NCI-H446 (cell line): ENCODE measurements at places on chromosomes 6 and 20.

DNA sequence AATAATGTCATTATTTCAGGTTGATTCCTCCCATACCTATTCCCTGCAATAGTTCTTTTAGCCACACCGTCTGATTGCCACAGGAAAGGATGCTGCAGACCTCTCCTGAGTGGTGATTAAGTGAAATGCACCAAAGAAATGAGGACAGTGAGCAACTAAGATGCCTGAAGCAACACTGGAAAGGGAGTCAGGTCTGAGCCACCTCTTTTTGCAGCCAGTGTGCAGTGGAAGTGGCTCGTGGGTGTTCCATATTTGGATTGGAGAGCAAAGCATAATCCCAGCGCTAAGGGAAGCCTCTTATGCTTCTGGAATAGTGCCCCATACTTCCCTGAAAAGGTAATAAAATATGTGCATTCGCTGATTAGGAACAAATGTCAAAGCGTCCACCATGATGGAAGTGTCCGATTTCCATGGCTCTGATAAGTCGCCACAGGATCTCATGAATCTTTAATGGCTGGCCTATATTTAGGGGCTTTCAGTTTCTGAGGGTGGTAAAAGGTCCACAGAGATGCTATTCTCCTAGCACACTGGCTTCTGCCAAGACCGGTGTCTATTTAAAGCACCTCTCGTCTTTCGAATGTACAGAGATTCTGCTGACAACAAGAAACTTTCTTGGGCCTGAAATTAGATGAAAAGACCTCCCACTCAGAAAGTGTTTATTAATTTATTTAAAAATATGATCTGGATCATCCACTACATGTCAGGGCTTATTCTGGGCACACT lies 253.9 kb downstream of the SLC24A3 start:
- no peak for DNase-seq

- no peak for DNase-seq
Measured at GRCh38 chr20:50969435-50969834, 10.8 kb downstream of the MOCS3 start.

DNA sequence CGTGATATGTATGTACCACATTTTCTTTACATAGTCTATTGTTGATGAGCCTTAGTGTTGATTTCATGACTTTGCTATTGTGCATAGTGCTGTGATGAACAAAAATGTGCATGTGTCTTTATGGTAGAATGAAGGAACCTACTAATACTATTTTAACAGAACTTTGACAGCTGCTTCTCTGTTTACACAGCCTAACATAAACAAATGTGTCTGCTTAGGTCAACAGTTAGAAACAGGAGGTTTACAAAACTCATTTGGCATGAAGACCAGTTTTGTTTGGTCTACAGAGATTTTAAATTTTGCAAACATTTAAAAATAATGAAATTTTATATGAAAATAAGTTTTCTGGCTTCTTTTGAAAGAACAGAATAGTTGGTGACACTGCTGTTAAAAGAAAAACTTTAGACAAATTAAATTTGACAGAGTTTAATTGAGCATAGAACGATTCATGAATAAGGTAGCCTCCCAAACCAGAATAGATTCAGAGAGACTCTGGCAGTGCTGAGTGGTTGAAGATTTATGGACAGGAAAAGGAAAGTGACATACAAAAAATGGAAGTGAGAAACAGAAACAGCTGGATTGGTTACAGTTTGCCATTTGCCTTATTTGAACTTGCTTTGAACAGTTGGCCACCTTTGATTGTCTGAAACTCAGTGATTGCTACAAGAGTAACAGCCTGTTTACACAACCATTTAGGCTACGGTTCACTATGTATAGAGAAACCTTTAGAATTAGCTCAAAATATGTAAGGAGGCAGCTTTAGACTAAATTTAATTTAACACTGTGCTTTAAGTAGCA lies 715.8 kb upstream of the HS3ST5 start:
- no peak for DNase-seq

DNA sequence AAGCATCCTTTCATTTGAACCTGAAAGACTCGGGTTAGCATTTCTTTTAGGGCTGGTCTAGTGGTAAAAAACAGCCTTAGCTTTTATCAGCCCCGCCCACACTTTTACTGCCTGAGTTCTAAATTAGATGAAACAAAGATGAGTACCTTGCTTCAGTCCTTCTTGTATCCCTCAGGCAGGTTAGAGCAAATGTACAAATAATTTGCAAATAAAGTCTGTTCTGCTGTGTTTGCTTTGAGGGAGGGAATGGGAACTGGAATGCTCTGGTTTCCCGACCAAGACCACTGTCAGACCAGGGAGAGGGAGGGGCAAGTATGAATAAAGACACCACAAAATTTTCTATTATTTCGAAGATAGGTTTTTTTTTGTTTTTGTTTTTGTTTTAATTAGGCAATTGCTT lies 85.5 kb upstream of the FLRT3 start:
- no peak for DNase-seq

DNA sequence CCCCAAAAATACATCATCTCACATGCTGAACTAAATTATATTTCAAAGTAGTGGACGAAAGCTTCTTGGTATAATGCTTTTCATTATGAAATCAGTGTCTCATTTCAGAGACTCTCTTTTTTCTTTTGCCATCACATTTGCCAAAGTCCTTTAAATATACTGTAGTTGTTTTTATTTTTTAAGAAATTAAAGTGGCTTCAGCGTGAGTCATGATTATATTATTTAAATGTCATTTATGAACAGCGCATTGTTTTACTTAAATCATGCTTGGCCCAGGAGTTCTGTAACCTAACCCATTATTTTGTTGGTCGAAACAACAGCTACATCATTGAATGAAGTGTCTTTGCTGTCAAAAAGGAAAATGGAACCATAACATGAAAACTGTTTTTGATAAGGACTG lies 100.9 kb downstream of the CD109 start:
- DNase-seq = no peak

DNA sequence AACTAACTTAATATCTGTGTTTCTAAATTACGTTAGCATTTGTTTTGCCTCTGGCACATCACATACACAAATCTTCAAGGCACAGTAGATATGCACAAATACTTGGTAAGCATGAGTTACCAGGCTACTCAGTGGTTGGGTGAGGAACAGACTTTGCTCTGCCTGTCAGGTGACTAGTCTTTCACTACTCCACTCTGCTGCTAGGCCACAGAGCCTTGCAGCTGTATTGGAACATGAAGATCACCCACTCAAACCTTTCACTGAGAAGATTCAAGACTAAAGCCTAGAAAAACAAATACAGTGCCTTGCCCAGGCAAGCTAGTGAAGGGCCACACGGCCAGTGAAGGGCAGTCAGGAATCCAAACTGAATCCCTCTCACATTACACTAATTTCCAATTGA lies 47.0 kb downstream of the DTNBP1 start:
- no peak for DNase-seq

- no peak for DNase-seq
Measured at GRCh38 chr6:84249724-84250123, 22.3 kb upstream of the CEP162 start.

DNA sequence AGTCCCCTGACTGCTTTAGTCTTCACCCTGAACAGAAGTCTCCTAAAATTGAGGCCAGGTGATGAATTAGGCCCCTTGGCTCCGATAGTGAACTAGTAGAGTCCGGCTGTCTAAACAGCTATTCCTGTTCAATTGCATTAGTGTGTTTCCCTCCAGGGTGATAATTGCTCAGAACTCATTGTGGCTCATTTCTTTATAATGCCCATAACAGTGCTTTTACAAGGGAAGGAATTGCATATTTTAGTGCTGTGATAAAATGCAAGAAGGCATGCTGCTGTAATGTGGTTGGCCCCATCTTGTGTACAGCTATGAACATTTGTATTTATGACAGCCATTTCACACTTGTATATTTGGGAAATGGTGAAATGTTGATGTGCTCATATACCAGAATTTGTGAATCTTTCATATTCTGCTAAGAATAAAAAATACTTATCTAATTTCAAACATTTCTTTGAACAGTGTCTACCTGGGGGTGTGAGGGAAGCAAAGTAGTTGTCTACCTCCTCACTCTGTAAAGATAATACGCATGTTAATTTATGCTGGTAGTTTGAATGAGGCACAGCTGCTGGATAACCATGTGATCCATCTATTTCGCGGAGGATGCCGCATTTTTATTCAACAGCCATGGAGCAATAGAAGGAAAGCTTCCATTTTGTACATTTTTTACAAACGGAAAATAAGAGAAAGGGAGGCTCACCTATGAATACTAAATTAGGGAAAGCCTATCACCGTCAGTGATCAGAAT lies 451.4 kb downstream of the NKAIN2 start:
- DNase-seq = no peak

DNA sequence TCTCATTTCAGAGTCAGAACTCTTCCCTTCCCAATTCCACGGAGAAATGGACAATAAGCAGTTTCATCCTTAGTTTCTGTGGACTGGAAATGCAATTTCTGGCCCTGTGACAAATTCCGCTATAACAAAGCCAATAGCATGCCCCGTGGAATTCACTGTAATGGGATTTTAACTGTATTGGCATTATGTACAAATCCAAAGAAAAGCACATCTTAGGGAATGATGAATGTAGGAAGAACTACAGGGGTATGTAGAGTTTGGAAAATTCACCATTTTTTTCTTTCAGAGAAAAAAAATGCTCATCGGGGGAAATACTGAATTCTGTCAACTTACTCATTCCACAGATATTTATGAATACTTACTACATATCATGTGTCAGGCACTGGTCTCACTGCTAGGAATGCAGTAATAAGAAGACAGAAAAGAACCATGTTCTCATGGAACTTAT lies 43.5 kb downstream of the KIF6 start:
- DNase-seq = peak; percentile 7

DNA sequence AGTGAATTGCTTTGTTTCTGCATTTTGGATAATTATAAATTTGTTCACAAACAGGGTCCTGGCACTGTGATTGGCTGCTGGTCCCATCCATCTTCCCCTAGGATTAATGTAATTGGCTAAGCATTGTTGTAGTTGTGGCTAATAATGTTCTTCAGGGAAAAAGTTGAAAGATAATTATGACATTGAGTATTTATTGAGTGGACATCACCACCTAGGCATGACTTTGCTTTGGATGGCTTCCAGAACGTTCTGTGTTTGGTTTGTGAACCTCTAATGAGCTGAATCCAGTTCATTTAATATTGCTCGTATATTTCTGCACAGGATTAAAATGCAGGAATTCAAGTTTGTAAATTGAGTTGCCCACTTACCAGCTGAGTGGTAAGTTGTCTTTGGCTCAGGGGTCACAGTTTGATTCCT lies 55.1 kb downstream of the ARID1B start:
- DNase-seq = no peak

- no peak for DNase-seq
Measured at GRCh38 chr6:130993292-130993765, 69.7 kb downstream of the EPB41L2 start.

DNA sequence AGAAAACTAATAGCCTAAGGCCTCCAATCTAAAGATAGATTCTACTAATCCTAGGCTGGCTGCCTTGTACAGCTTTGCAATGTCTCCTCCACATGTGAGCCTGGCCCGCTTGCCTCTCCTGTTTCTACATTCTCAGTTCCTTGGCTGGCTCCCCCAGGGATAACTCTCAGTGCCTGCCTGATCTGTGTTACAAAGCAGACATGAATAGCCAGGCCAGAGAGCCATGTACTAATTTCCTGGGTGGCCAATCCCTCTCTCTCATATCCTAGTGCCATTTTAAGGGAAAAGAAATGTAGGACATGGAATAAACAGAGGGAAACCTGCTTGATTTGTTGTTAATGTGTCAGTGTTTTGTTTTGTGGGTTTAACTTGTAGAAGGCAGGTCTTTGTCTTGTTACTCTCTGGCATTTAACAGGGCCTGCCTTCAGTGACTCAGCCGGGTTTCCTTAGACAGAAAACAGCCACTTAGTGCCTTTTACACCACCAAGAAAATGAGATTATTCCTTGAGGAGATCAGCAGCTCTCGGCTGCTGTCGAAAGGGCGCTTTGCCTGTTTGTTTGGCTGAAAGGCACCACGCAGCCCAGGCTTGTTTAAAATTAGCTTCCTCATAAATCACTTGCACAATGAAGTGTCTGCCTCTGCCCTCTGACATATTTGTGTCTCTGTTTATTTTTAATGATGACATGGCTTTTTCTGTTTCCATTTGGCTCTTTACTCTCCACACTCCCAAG lies 702.7 kb downstream of the MAFB start:
- no peak for DNase-seq

GRCh38 chr6:83860782-83861495 lies 1.4 kb downstream of the CYB5R4 start:
- DNase-seq = no peak

GRCh38 chr6:82617648-82618047 lies 254.0 kb downstream of the TPBG start:
- no peak for DNase-seq

DNA sequence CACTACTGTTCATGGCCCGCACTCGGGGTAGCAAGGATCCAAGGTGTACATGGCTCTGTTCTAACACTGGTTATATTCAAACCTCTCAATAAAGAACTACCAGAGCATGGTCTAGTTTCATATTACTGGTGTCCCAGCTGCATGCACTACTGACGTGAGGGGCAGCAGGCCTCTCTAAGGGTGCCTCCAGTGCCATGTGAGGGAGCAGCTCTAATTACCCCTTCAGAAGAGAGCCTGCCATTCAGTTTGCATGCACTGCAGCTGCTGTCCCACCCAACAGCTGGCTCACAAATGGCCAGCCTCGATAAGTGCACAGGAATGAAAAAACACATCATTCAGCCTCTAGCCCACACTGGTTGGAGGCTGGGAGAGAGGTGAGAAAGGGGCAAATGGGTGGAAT lies 85.2 kb downstream of the SMLR1 start:
- no peak for DNase-seq

DNA sequence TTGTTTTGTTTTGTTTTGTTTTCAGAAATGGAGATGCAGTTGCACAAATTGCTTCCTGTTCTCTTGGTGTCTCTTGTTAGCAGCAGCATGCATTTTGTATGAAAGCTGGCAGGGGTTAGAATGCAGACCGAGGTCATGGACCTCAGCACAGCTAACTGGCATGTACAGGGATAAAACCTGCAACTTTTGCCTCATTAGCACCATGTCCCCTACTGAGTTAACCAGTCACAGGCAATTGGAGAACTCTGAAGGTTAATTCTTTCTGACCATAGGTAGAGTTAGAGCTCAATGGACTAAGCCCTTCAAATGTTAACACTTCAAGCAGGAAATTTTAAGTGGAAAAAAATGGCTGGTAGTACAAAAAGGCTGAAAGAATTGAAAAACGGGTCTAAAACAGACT lies 377.1 kb downstream of the ADGRB3 start:
- DNase-seq = no peak

DNA sequence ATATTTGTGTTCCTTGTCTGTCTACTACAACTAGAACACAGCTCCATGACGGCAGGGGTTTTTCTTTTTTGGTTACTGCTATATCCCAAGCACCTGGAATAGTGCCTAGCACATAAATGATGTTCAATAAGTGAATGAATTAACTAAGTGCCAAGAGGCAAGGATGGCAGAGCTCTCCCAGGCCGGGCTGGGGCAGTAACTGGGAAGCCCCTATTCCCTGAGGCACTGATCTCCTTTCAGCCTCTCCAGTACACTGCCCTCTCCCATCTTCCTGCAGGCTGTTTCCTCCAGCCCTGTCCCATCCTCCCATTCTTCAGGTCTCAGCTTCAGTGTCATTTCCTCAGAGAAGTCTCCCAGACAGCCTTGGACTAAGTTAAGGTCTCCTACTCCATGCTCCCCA lies 29.0 kb upstream of the SPDEF start:
- DNase-seq = no peak

GRCh38 chr6:53484476-53485280 lies 60.2 kb downstream of the GCLC start:
- DNase-seq = peak; percentile 52

- DNase-seq = no peak
Measured at GRCh38 chr20:24653306-24653705, 183.9 kb downstream of the SYNDIG1 start.
